ENCODE measurements at places on chromosomes 3 and 15. TPM values are rescaled to one million over a fixed set of nuclear protein-coding genes. Genes with fewer than 3 reads are reported as not detected.
A peak's percentile ranks its signal among the peaks of the same experiment; 100 is the strongest.

DNA sequence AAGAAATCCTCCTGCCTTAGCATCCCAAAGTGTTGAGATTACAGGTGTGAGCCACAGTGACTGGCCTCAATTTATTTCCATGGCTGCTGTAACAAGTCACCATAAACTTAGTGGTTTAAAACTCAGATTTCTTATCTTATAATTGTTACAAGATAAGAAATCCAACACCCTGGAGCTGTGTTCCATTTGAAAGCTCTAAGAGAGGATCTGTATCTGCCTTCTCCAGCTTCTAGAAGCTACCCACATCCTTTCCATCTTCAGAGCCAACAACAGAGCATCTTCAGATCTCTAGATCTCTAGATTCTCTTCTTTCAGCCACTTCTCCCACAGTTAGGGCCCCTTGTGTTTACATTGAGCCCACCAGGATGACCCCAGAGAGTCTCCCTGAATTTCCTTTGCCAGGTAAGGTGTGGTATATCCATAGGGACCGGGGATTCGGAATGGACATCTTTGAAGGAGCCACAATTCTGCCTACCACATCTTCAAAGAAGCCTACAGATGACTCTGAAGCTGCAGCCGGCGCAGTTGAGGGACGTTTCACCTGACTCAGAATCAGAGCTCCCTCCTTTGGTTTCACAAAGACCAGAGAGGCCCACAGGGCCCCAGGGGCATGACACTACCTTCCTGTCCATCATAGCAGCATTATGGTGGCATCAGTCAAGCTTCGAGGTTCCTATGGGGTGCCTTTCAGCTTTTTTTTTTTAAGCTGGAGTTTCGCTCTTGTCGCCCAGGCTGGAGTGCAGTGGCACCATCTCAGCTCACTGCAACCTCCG is 87.0 kb upstream of the IGF1R start:
- DNase-seq: no peak

GRCh38 chr3:12175137-12175593 is 16.5 kb upstream of the TIMP4 start:
- peak; percentile 29 for DNase-seq

Gene TNIK
- total RNA-seq: 0.07 TPM

Gene TSEN2
- 14.5 TPM for total RNA-seq

Gene ISLR
- total RNA-seq: not detected

Gene CLDN18
- not detected for total RNA-seq

Measured in MG63 (cell line).